ENCODE measurements at places on chromosomes 5 and 9.
A peak's percentile ranks its signal among the peaks of the same experiment; 100 is the strongest.

- no peak for DNase-seq
Observed at GRCh38 chr5:170336065-170336464, 38.5 kb upstream of the LCP2 start.

GRCh38 chr9:2720179-2720654 lies 2.9 kb downstream of the KCNV2 start:
- DNase-seq = no peak

DNA sequence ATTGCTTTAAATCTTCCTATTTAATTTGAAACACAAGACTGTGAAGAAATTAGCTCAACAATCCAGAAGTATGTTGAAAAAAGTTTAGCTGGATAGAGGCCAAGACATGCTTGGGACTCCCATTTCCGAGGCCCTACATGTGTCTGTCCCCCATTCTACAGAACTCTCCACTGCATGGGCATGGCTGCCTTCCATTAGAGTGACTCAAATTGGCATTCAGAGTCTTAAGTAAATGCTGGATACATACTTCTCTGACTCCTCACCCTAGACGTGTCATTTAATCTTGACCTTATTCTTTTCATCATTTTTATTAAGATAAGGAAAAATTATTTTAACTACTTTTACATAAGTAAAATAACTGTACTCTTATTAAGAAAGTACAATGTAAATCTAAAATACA lies 530.4 kb upstream of the CDH9 start:
- DNase-seq = no peak

DNA sequence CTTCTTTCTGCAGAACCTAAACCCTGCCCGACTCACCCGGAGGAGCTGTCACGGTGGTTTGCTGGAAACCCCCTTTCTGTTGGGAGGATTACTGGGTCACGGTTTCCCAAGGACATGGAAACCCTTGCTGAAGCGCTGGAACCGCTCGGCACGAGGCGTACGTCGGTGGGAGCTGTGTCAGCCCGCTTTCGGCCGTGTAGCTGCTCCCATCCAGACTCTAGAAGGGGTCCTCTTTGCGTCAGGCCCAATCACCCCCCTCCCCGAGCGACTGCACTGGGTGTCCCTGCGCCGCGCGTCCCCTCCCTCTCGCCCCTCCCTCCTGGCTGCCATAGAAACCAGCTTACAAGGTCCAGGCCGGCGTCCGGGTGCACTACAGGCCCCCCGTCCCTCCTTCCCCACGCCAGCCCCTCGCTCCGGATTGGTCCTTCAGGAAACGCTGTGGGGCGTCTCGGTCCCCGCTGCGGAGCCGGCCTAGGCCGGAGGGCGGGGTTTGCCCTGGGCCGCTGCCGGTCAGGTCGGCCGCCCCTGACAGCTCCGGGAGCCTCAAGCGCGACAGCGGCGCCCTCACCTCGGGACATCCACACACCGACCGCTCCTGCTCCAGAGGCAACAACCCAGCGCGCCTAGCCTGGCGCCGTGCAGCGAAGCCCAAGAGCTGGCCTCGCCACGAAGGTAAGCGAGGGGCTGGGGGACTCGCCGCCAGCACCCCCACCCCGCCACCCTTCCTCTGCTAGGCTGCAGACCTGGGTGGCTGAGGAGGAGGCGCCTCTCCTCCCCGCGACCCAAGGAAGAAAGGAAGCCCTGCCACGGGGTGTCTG lies at the start of gene NIM1K:
NIM1K (plus strand) TSS at position 486 of the 818 bp plus-strand sequence. CDS start 53,551 bp downstream, outside the sequence.
- peak; percentile 35 for DNase-seq

DNA sequence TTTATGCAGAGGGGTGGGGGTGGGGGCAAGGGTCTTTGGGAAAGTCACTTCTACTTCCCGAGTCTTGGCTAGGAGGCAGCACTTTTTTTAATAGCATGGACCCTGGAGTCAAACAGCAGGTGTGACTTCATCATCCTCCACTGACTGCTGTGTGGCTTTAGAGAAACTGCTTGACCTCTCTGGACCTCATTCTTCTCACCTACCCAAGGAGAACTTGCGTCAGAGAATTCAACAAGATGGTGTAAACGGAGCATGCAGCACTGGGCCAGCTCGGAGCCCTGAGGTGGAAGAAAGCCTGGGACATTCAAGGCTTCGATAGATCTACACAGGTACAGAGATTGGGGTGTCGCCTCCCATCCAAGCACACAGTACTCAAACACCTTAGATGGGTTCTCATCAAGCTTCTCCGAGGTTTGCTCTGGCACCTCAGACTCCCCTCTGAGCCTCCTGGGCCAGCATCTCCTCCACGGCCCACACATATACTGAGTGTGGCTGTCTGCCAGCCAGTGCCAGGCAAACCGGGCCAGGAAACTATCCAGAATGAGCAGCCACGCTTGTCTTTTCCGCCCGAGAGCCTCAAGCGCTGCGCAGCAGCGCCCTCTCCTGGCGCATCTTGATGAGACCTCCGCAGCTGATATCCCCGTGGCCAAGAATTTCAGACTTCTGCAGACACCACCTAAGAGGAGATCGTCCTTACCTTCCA lies 4.6 kb upstream of the SLC25A48 start:
- DNase-seq = peak; percentile 39

GRCh38 chr9:96515621-96516470 lies 65.9 kb downstream of the HABP4 start:
- DNase-seq = no peak

- peak; percentile 43 for DNase-seq
Observed at GRCh38 chr5:172713113-172713808, 57.7 kb downstream of the DUSP1 start.

- DNase-seq = no peak
Observed at GRCh38 chr9:125227761-125228160, 13.4 kb downstream of the HSPA5 start.

DNA sequence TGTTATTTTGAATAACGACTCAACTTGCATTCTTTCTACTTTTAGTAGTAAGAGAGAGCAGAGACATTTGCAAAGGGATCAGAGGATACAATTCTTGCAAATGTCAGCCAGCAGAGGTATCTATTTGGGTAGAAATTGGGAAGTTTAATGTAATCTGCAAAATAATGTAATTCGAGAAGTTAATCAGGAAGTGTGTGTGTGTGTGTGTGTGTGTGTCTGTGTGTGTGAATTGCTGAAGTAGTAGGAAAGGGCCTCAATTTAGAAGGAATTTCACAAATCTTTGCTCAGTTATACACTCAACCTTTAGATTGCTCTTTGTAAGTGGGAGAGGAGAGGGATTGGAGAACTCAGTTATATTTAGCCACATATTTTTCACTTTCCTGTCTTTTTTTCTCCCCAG lies 11.0 kb upstream of the IFNA1 start:
- no peak for DNase-seq

DNA sequence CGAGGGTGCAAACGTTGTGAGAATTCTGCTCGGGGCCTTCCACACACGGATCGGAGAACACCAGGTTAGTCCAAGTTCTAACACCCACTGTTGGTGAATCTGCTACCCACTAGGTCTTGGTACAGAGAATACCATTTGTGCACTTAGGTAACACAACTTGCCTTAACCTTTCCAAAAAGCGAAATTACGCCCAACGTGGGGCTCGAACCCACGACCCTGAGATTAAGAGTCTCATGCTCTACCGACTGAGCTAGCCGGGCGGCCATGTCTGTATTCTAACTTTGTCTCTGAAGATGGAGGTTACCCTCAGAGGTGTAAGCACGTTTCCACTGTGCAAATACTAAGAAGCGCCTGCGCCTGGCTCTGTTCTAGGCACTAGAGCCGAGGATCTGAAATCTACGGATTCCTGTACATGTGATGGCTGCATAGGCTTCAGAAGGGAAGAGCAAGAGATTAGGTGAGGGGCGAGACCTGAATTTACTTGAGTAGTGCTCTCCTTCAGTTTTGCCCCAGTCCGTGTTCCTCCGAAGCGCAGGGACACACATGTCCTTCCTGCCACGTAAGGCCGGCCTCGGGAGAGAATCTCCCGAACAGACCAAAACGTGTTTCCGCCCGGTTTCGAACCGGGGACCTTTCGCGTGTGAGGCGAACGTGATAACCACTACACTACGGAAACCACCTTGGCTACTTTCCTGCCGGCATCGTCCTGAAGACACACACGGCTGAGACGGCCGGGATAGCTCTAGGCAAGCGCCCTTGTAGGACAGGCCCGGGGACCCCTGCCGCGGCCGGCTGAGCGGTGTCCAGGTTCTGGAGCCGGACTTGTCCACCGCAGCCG lies 1.1 kb upstream of the TRIM41 start:
- peak; percentile 95 for DNase-seq

DNA sequence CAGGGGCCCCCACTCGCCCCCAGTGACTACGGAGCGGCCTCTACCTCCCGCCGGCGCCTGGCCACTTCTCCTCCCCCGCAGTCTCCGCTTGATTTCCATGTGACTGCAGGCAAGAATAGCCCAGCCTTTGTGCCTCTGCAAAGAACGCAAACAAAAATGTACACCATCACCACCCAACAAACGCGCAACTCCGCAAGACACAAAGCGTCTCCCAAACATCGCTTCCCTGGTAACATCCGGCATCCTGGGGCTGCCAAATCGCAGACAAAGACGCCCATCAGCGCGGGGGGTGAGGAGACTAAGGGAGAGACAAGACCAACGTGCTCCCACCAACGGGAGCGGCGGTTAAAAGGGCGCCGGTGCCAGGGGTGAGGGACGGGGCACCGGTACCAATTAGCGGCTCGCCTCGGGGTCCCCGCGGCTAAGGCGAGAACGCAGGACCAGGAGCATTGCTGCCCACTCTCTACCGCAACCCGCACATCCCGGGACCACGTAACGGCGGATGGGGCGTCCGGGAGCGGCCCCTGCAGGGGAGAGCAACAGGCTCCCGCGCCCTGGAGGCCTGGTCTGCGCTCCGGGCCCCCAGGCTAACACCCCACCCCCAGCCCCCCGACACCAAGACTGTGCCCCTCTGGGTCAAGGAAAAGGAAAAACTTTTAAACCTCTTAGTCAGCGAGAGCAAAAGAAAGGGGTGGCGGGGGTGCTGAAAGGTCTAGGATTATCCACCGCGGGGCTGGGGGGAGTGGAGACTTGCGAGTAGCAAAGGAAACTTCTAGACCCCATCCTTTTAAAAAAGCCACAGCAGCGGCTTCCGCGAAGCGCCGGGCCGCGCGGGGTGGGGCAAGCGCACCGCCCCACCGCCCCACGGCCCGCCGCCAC lies 885 bp downstream of the MPDZ start:
- no peak for DNase-seq
